ENCODE measurements at places on chromosomes 6 and 20. TPM values are rescaled to one million over a fixed set of nuclear protein-coding genes. Genes with fewer than 3 reads are reported as not detected.

The RNF39 gene
- total RNA-seq, result not detected

The SAMD10 gene
- total RNA-seq, result 7.6 TPM

The HAO1 gene
- not detected for total RNA-seq

The ARFGEF3 gene
- 13.5 TPM for total RNA-seq

The SLC22A7 gene
- not detected for total RNA-seq

The LINC00237 gene
- total RNA-seq, result not detected

The RAET1L gene
- total RNA-seq, result not detected

DNA sequence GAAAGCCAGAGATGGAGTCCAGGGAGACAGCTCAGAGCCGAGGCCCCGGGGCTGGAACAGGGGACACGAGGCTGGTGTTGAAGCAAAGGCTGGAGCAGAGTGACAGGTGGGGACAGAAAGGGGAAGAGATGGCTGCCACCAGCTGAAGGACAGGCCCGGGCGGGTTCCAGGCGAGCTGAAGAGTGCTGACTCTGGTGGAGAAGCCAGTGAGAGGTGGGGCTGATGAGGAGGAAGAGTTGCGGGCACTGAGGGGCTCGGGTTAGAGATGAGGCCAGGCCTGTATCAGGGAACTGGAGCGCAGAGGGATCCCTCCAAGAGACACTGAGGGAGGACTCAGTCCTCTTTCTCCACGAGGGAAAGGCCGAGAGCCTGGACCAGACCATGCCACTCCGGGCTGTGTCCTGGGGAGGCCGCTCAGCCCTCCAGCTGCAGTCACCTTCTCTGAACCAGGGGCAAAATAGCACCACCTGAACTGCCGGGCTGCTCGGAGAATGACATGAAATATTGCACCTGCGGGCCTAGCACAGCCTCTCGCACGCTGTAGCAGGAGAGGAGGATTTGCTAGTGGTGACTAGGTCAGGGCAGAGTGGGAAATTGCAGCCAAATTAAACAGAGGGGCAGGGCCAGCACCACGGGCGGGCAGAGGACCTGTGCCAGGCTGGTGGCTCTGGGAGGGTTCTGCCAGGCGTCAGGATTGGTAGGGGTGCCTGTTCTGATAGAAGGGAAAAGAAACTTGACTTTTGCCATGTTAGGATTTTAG lies 175.9 kb downstream of the ZDHHC14 start:
- peak; percentile 81 for DNase-seq

- DNase-seq, result no peak
These were observed 10.2 kb downstream of the OSER1 start for GRCh38 chr20:44200371-44200770.

- no peak for DNase-seq
These were observed 771.7 kb upstream of the ADGRB3 start for GRCh38 chr6:67863346-67863745.

DNA sequence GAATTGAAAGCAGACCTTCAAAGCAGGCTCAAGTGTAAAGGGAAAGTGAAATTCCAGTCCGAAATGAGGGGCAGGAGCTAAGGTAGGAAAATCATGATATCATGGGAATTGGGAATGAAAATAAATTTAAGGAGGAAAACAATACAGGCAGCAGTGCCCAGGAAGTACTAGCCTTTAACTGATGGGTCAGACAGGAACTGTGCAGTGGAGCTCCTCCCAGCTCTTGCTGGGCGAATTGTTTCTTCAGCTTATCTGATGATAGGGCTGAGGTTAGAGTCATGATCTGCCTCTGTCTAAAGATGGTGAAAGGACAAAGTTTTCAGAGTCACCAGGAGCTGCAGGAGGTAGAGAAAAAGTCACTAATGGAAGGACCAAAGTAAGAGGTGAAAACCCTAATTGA lies 457.9 kb upstream of the PTCHD4 start:
- DNase-seq, result no peak

- peak; percentile 20 for DNase-seq
These were observed 78.4 kb upstream of the MLN start for GRCh38 chr6:33882154-33882553.

DNA sequence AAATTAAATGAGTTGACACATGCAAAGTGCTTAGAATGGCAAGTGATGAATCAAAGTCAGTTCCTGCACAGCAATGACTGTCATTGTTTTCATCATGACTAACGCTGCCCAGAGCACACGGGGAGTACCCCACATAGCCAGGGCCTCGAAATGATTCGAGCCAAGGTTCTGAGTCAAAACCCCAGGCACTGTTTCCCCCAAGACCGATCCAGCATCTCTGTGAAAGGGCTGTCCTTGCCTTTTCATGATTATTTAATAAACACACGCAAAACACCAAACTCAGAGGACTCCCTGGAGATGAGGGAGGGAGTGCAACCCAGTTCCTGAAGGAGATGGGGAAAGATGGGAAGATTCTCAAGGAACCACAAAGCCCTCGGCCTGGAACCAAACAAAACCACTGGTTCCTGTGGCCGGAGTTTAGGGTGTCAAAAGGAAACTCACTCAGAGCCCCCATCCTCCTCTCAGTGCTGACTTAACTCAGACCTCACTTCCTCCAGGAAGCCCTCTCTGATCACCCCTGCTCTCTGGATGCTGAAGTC lies 3.8 kb downstream of the PREX1 start:
- no peak for DNase-seq

- no peak for DNase-seq
These were observed 37.0 kb upstream of the IER3 start for GRCh38 chr6:30781395-30781742.

GRCh38 chr20:24102290-24102689 lies 113.7 kb upstream of the GGTLC1 start:
- DNase-seq, result no peak

GRCh38 chr6:125480571-125480970 lies 178.8 kb upstream of the HDDC2 start:
- no peak for DNase-seq

DNA sequence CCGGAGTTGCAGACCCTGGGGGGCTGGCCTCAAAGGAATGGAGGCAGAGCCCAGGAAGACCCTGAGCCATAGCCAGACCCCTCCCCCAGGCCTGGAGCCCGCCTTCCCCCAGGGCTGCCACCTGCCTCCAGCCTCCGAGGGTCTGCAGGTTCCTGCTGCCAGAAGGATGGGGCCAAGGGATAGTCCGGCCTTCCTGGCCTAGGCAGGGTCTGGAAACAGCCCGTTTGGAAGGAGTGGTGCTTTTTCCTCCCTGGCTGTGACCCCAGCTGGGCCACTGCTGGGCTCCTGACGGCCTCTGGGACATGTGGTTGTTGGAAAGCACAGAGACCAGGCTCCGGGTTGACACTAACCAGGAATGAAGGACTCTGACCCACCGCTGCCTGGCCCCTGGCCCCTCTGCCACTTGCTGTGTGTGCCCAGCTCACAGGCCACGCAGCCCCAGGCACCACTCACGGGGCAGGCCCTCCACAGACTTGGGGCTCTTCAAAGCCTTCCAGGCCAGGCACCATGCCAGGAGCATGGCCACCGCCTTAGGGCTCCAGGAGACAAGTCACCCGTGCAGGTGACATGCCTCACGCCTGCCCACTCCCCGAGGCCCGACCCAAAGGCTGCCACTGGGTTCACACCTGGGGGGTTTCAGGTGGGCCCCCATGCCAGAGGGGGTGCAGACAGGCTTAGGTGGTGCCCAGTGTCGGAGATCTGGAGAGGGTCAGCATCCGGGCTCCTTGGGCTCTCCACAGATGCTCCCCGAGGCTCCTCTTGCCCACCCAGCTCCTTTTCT lies 3.9 kb upstream of the LAMA5 start:
- no peak for DNase-seq

DNA sequence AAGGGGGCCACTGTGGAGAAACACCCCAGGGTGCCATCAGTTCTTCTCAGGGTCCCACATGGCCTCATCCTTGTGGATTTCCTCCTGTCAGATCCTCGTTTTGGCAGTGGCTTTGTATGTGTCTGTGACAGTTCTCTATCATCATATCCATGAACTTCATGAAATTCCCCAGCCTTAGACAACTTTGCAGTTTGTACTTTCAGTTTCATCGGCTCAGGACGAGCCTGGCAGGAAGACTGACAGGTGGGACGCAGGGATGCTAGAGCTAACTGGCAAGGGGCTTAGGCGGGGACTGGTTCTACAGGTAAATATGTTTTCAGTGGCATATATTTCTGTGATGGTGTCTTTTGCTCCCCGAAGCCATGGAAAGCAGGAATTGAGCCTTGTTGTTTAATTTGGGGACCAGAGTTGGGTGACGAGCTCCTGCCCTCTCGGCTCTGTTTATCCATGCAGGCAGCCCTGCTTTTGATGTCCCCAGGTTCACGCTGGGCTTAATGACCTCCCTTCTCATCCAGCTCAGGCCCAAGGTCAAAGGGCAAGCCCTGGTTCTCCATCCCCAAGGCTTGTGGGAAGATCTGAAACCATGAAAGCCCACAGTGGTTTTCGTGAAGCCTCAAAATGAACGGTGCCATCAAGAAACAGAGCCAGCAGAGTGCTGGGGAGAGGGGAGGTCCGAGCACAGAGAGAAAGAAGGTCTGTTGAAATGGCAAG lies 11.2 kb downstream of the SDCBP2 start:
- no peak for DNase-seq

DNA sequence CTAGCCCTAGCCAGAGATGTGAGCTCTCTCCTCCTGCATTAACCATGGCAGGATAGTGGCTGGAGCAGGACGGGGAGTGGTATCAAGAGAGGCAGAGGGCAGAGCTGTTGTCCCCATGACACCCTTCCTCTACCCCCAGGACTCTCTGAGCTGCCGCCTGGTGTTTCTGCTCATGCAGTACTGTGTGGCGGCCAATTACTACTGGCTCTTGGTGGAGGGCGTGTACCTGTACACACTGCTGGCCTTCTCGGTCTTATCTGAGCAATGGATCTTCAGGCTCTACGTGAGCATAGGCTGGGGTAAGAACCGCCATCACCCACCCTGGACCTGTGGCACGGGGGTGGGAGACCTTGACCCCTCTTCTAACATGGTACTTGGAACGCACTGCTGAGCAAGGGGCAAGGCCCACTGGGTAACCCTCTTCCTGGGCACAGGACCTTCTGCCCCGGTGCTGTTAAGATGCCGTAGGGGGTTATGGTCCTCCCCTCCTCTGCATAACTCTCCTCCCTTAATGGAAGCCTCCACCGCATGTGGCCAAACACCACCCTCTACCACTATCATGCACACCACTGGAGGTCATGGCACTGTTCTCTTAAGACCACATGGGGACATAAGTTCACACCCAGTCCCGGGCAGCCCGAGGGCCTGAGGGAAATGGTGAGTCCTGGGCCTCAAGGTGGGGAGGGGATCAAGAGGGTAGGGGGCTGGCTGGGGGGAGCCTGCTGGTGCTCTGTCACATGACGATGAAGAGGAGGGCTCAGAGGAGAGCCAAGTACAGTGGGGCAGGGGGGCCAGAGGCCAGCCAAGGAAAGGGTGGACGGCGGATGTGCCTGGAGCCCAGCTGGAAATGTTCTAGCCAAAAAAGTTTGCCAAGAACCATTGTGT lies 25.1 kb downstream of the GLP1R start:
- no peak for DNase-seq

DNA sequence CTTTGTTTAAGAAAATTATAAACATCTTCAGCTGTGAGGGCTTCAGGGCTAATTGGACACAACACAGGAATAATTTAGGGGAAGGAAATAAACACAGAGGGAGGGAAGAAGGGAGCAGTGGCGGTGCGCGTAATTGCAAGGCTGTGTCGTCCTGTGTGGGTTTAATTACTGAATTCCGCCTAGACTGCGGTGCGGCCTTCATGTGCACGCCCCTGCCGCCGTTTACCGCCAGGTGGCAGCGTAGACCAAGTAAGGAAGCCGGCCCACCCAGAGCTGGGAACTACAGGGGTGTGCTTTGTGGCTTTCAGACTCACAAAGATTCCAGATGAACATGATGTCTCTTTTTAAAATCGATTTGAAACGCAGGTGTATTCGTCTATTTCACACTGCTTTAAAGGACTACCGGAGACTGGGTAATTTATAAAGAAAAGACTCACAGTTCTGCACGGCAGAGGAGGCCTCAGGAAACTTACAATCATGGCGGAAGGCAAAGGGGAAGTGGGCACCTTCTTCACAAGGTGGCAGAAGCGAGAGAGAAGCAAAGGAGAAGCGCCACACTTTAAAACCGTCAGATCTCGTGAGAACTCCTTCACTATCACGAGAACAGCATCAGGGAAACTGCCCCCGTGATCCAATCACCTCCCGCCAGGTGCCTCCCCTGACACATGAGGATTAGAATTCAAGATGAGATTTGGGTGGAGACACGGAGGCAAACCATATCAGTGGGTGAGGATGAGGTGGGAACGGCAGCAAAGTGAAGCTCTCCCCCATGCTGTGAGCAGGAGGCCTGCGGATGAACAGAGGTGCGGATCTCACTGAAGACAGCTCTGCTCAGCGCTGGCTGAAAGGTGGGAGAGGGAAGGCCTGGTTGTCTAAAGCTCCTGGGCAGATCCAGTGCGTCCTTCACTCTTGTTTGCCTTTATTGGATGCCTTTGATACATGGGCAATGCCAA lies 222.0 kb upstream of the PDE10A start:
- peak; percentile 76 for DNase-seq

- no peak for DNase-seq
These were observed 59.0 kb downstream of the CLIC5 start for GRCh38 chr6:45956663-45957062.

- no peak for DNase-seq
These were observed 3.2 kb downstream of the TNFRSF6B start for GRCh38 chr20:63699466-63700198.

- peak; percentile 29 for DNase-seq
These were observed 809 bp downstream of the HLA-G start for GRCh38 chr6:29828471-29828797.
